ENCODE measurements at places on chromosomes 1 and 21.

- DNase-seq = no peak
Measured at GRCh38 chr1:189970331-189971230, 507.1 kb downstream of the BRINP3 start.

- DNase-seq = no peak
Measured at GRCh38 chr21:33375101-33375644, 28.0 kb upstream of the IFNGR2 start.

DNA sequence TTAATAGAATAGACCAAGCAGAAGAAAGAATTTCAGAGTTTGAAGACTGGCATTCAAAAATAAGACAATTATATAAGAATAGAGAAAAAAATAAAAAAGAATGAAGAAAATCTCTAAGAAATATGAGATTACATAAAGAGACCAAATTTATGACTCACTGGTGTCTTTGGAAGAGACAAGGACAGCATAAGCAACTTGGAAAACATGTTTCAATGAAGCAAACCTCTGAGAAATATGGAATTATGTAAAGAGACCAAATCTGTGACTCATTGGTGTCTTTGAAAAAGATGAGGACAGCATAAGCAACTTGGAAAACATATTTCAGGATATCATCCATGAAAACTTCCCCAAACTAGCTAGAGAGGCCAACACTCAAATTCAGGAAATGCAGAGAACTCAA is 60.4 kb upstream of the LYPLAL1 start:
- DNase-seq = no peak

DNA sequence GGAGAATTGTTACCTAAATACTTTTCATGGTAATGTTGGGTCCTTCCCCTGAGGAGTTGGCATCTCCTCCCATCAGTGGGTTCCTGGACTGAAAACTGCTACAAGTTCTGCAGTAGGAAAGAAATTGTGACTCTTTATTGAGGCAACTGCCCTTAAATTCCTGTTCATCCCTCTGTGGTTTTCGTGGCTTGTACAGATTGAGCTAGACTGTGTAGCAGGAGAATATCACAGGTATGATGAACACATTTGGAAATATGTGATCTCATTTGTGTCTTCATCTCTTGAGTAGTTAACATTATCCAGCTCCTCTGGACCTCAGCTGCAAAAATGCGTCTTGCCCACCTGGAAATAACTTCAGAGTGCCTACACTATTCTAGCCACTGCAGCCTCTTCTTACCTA is 390.6 kb downstream of the PTPRC start:
- no peak for DNase-seq

DNA sequence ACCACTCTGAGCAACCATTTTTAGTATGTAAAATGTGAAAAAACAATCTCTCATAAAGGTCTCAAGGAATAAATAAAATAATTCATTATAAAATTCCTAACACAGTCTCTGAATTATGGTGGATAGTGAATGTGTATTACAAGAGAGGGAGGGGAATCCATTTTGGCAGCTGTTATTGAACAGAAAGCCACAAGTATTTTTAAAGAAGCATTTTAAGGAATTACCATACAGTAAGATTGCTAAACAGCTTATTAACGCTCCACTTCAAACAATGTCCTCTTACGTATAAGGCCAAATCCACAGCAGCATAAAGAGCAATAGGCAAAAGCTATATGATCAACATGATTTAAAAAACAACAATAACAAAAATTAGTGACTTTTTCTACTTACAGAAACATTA is 18.4 kb downstream of the PIGK start:
- no peak for DNase-seq

DNA sequence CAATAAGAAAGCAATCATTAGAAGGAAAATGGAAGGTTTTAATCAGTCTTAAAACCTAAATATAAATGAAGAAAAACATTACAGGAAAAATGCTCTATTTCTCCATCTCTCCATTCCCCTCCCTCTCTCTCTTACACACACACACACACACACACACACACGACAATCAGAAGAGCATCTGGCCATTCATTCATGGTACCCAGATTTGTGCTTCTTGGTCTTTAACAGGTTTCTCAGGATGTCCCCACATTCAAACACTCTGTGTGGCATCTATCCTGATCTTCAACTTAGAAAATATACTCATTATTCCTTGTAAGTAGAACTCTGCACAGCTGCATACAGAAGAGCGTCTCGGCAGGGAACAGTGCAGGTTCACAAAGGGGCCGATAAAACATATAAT is 779 bp downstream of the LRRC40 start:
- no peak for DNase-seq

- no peak for DNase-seq
Measured at GRCh38 chr1:94727846-94728715, 92.1 kb upstream of the SLC44A3 start.

DNA sequence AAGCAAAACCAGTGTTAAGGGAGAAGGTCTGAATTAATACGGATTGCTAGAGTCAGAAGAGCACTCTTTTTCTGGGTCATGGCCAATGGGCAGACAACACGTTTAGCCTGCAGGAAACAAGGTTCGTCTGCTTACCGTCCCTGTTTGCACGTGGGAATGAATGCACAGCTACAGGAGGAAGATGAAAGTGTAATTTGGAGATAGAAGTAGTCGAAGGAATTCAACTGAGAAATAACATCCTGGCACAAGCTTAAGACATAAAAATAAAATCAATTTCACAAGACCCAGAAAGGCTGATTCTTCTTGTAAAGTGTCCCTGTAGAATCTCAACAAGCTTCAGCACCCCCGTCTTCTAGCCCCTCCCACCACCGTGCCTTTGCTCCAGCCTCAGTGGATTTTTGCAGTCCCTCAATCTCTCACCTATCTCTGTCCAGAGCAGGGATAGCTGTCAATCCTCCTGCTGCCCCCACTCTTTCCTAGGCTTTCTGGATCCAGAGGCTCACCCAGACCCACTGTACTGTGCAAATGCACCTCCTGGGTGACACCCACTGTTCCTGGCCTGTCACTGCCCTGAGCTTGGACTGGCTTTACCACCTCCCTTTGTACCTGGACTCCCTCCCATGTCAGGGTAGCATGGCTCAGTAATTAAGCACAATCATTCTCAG is 60.6 kb downstream of the C1orf94 start:
- no peak for DNase-seq

DNA sequence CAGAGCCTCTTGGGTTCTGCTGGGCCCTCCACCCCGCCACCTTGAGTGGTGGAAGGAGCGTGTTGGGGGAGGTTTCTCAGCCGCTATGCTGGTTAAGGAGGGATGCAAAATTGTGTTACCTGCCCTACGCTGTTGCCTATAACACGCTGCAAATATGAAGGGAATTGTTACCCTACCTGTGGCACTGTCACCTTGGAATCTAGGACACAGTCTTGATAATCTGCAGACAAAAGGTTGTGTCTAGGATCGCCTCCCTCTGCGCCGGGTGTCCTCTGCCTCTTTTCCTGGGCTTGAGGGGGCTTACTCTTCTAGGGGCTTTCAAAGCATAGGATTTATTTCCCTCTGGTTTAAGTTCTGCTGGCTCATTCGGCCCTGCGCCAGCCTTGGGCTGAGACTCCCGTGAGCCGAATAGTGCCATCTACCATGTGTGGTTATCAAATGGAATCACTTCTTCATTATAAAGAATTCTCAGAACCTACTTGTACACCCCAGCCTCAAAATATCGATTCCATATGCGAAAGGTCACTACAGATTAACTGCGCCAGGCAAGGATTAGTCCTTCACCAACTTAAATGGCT is 697 bp downstream of the SLC22A15 start:
- DNase-seq = no peak

GRCh38 chr1:107514841-107515240 is 374.0 kb downstream of the NTNG1 start:
- no peak for DNase-seq

DNA sequence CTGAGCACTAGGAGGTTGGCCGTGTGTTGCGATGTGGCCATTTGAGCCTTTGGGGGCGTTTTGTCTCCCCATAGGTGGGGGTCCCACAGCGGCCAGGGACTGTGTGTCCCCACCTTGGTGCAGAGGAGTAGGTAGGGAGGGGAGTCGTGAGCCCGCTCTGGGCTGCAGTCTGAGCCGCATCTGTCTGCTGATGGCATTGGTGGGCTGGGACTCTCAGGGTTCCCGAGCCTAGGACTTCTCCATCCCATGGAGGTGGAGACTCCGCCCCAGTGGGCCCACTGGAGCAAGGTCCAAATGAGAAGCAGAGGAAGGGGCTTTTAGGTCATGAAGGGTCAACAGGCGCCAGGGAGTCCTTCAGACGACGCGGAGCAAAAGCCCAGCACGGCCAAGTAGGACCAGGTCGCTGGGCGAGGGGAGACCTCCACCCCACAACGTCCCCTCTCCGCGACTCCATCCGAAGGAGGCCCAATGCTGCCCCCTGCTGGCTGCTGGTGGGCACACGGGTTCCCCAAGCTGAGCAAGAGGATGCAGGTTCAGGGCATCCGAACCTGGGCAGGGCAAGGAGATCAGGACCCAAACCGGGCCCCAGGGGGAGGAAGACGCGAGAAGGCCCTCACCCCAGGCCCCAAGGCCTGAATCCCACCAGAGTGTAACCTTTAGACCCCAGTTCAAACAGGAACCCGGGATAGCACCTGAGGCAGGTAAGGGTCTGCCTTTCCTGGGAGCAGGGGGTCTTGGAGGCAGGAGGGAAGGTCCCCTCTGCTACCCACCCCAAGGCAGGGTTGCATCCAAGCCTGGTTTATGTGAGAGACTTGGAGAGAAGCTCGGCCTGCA is 14.9 kb downstream of the TTC34 start:
- peak; percentile 51 for DNase-seq

DNA sequence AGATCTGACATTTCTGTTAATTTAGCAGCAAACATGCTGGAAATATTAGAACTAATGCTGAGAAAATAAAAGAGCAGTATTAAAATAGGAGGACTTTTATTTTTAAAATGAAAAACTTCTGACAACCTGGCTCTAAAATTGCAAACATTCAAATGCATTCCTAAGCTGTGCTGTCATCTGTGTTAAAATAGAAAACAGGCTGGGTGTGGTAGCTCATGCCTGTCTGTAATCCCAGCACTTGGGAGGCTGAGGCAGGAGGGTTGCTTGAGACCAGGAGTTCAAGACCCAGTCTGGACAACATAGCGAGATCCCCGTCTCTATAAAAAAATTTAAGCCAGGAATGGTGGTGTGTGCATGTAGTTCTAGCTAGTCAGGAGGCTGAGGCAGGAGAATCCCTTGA is 44.6 kb downstream of the MIGA1 start:
- no peak for DNase-seq

DNA sequence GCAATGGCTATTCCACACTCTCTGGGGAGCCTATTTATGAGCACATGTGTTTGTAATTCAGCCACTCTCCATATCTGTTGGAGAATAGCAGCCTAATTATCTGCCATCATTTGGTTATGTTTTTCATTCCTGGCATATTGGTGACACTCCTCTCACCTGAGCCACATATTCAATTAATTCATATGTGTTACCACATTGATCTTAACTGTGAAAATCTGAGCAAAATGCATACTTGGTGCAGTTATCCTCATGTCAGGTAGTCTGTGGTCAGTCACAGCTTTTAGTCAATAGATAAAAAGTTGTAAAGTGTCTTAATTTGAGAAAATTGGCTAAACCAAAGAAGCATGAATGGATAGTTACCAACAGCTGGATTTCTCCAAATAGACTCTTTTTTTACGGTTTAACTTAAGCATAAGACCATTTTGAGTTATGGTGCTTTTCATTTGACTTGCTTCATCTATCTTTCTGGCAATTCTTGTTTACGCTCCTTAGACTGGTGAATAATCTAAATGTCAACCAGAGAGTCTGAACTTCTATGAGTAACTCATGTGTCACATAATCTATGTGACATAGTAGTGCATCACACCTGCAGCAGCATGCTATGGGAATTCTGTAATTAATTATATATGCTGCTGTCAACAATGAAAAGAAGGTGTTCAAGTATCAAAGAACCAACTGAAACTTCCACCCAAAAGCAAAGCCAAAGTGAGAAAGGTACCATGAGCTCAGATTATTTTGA is 187.7 kb upstream of the SGIP1 start:
- DNase-seq = no peak

DNA sequence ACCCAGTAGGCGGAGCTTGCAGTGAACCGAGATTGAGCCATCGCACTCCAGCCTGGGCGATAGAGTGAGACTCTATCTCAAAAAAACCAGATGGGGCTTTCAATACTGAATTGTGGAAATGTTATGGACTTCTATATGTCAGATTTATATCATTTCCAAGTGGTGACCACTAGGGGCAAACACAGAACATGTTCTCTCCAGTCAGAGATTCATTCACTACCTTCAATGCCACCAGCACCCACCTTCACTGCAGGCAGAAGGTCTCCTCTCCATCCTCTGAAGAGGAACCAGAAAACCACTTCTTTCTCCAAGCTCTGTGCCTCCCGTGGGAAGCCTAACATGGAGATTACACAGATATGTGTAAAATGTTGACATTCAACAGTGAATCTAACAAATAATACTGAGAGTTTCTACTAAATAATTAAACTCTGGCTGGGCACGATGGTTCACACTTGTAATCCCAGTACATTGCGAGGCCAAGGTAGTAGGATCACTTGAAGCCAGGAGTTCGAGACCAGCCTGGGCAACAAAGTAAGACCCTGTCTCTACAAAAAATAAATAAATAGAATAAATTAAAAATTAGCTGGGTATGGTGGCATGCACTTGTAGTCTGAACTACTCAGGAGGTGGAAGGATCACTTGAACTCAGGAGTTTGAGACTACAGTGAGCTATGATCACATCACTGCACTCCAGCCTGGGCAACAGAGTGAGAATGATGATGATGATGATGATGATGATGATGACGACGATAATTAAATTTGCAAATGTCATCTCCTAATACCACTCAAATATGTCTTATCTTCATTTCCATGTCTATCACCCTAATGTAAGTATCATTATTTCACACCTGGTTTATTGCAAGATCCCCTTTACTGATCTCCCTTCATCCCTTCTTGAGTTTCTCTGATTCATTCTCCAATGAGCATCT is 151.1 kb downstream of the ZNF281 start:
- no peak for DNase-seq

DNA sequence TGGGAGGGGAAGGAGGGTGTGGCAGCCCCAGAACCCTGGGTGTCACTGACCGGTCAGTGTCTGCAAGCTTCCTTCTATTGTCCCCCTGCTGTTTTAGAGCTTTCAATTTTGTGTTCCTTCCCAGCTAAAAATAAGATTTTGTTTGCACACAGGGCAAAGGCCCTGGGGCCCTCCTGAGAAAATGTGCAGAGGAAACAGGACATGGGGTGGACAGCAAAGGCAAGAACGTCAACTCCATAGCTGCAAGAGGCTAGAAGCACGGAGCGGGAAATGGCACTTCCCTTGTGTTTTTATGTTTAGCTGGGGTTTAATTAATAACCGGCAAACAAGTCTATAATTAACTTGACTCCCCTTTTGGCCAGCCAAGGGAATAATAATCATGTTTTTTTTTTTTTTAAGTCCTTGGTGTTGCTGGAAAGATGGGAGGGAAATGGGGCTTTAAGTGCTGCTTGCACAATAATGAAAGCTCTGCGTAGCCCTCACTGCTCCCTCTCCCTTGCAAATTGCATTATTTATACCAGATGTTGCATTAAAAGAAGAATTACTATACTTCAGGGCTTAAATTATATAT is 261.4 kb upstream of the USP24 start:
- DNase-seq = no peak
